ENCODE measurements at places on chromosomes 4 and X.

DNA sequence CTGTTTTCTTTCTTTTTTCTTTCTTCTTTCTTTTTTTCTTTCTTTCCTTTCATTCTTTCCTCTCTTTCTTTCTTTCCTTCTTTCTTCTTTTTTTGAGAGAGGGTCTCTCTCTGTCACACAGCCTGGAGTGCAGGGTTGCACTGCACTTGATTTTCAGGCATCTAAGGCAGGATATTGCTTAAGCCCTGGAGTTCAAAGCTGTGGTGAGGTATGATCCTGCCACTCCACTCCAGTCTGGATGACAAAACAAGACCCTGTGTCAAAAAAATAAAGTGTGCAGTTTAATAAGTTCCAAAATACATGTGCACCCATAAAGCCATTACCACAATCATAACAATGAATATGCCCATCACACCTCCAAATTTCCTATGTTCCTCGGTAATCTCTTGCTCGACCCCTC is 10.6 kb upstream of the ZNF718 start:
- no peaks in the 10 kb centered on the region for H3K36me3 ChIP-seq
- no peak overlapping the region for H3K4me3 ChIP-seq
- DNase-seq: no peak

- no peaks in the 10 kb centered on the region for H3K36me3 ChIP-seq
- no peaks in the 10 kb centered on the region for H3K27me3 ChIP-seq
- H3K27ac ChIP-seq: peak overlapping the region; percentile 50
- DNase-seq: no peak
- H3K4me1 ChIP-seq: no peaks in the 10 kb centered on the region
Observed at GRCh38 chrX:11193035-11193469, 81.9 kb downstream of the HCCS start.

GRCh38 chr4:48909697-48910096 is 3.1 kb upstream of the OCIAD2 start:
- H3K4me3 ChIP-seq: no peak overlapping the region
- no peaks in the 10 kb centered on the region for H3K4me1 ChIP-seq
- peak; percentile 37 for DNase-seq
- H3K27ac ChIP-seq: peak overlapping the region; percentile 63
- H3K36me3 ChIP-seq: no peaks in the 10 kb centered on the region
- no peaks in the 10 kb centered on the region for H3K27me3 ChIP-seq

GRCh38 chr4:88697141-88697540 is 488 bp downstream of the NAP1L5 start:
- peak; percentile 48 for DNase-seq
- peak overlapping the region; percentile 62 for H3K27ac ChIP-seq
- peak overlapping the region; percentile 46 for H3K4me3 ChIP-seq
- no peaks in the 10 kb centered on the region for H3K4me1 ChIP-seq

DNA sequence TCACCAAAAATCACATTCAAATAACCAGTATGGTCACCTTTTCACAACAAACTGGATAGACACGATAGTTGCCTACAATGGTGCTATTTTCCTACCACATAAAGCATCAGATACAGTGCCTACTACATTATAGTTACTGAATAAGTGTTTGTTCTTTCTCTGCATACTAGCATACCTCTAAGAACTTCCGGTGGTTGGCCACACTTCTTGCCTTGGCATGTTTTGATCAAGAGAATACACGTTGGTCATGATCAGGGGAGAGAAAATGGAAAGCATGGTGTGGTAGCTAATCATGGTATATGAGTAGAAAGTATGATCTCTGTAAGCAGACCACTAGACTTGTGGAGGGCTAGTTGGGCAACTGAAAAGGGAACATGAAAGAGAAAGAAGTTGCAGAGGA is 322.8 kb upstream of the DIAPH2 start:
- H3K4me1 ChIP-seq: no peaks in the 10 kb centered on the region
- H3K27ac ChIP-seq: no peak overlapping the region
- H3K4me3 ChIP-seq: no peak overlapping the region
- no peaks in the 10 kb centered on the region for H3K27me3 ChIP-seq
- no peaks in the 10 kb centered on the region for H3K36me3 ChIP-seq
